ENCODE measurements at places on chromosomes 16 and 17.

DNA sequence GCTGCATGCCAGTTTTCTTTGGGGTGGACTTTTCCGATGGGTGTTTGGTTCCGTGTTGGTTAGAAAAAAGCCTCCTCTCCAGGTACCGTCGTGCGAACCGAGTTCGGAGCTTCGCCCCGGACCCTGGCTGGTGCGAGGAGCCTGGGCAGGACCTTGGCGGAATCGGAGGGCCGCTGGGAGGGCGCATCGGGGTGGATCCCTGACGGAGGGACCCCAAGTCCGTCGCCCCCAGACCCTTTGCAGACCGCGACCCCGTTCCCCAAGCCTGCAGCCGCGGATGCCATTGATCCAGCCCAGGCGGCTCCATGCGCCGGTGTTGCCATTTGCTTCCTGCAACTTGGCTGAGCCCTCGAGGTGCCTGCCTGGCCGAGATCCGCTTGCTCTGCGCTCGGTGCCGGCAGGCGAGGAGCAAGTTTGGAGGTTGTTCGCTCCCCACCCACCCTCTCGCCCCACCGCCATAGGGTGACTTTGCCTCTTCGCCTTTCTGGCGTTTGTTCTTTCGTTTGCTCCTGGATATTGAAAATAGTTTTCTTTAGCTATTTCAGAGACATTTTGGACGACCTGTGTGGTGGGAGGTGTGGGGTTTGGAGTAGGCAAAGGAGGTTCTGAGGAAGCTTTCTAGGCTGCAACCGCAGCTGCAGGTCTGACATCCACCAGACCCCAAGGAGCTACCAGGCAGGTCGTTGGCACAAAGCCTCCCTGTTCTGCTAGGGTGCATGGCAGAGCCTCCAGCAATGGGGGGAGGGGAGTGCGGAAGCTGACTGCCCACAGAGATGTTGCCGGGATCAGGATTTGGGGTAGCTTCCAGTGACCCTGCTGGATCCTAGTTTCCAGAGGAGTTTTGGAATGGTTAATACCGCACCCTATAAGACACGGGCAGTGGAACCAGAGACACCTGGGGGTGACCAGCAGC is 58.2 kb downstream of the RAP1GAP2 start:
- no peak for DNase-seq

- no peak for DNase-seq
Observed at GRCh38 chr16:67530013-67530939, 1.6 kb downstream of the RIPOR1 start.

- DNase-seq = peak; percentile 31
Observed at GRCh38 chr16:90019543-90020259, 445 bp upstream of the DBNDD1 start.

DNA sequence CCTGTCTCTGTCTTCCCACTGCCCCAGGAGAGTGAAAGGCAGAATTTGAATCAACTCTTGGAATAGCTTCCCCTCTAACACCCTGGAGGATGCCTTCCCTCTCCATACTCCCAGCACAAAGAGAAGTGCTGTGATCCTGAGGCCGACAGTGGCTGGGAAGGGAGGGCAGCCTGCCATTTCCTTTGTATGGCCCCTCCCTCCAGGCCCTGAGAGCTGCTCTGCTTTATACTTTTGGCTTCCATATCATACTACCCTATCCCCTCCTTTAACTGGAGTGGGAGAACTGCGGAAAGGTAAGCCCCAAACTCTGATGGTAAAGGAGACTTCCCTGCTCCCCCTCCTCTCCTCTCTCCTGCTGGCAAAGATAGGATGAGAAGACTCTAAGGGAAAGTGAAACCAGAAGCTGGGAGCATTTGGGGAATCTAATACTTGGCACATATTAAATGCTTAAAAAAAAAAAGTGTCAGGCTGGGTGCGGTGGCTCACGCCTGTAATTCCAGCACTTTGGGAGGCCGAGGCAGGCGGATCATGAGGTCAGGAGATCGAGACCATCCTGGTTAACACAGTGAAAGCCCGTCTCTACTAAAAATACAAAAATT is 4.1 kb upstream of the MED24 start:
- DNase-seq = no peak

GRCh38 chr17:48825446-48826381 is 5.1 kb upstream of the CALCOCO2 start:
- no peak for DNase-seq

- DNase-seq = no peak
Observed at GRCh38 chr16:50311891-50312501, 45.6 kb downstream of the ADCY7 start.

DNA sequence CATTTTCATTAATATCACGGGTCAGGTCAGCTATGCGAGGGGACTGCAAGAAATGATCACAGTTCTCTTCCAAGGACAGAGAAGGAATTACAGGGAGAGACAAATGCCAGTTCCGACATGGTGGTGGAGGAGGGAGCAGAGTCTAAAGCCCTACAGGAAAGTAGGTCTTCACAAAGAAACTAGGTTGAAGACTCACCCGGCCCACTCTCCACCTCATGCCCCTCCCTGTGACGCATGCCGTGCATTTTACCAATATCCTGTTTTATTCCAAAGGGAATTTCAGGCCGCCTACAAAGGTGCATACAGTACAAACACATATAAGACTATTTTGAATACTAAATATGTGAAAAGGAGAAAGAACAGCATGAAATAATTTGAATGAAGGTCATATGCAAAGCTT is 56.8 kb downstream of the CDH11 start:
- no peak for DNase-seq

DNA sequence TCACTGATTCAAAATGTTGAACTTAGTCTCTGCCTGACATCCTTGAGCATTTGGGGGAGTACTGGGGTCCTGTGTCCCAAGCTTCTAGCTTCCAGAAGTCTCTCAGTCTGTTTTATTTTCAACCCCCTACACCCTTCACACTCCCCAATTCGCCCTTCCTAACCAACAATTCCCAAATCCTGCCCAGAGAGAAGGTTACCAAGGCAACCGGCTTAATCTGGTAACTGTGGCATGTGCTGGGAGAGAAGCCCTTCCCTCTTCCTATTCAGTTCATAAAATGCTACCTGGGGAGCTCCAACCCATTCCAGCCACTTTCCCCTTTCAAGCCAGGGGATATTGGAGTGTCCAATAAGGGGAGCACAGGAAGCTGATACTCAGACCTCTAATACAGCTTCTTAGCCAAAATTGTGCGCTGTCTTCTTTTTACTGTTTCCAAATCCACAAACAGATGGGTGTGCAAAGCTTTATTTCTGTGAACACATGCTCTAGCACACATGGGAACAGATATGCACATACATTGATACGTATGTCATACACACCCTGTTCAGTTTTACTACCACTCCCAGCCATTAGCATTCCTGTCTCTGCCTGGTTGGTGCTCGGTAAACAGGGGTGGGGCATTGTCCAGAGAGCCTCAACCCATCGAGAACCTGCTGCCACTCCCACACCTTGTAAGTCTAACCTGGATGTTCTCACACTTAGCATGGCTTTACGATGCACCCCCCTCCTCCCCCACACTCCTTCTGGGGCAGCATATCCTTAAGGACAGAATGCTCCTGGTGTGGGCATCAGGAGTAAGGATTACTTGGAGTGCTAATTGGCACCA is 1.1 kb upstream of the RAPGEFL1 start:
- DNase-seq = no peak

DNA sequence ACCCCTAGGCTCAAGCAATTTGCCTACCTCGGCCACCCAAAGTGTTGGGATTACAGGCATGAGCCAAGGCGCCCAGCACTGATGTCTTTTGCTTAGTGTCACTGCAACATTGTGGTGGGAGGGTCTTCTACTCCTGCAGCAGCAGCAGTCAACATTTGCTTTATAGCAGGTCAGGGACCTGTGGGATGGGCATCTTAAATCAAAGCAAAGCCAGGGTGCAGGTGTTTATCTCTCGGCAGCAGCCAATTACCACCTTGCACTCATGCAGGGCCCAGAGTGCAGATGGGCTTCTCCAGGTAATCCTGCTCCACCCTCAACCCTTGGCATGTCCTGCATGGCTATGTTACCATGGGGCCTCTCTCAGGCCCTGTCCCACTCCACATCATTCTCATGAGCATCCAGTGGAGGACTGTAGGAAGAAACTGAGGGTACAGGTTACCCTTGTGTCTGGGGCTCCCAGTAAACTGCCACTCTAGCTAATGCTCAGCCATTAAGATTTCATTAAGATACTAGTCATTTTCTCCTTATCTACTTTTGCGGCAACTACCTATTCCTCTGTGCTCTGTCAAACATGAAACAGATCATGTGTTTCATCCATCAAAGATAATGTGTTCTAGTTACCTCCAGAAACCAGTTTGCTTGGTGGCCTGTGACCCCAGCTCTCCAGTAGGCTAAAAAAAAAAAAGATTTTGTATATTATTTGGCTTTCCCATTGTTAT is 16.8 kb downstream of the ADGRG5 start:
- no peak for DNase-seq

DNA sequence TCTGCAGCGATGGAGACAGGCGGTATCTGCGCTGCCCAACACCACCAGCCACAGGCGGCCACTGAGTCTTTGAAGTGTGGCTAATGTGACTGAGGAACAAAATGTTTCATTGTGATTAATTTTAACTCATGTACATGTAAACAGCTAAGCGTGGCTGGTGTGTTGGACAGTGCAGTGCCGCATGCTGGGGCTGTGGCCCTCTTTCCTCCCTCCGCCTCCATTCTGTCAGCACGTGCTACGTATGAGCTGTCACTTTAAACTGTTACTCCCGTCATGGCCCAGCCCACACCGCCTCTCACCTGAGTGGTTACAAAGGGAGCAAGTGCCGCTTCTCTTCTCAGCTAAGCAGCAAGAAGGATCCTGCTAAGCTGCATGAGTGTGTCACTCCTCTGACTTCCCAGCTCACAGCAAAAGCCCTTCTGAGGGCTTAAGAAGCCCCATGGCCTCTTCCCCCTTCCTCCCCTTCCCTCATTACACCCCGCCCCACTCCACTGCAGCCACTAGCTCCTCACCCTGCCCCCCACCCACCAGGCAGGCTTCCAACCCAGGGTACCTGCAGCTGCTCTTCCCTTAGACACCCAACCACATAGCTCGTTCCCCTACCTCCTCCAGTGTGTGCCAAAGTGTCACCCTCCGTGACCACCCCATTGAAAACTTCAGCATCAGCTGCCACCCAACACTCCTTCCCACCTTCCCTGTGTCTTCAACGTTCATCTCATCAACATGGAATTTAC is 15.0 kb downstream of the HASPIN start:
- peak; percentile 51 for DNase-seq

Measured in activated CD4-positive, alpha-beta T cell treated with anti-CD3 and anti-CD28 coated beads for 1 hour (primary cell).